ENCODE measurements at places on chromosomes 7 and 10.

DNA sequence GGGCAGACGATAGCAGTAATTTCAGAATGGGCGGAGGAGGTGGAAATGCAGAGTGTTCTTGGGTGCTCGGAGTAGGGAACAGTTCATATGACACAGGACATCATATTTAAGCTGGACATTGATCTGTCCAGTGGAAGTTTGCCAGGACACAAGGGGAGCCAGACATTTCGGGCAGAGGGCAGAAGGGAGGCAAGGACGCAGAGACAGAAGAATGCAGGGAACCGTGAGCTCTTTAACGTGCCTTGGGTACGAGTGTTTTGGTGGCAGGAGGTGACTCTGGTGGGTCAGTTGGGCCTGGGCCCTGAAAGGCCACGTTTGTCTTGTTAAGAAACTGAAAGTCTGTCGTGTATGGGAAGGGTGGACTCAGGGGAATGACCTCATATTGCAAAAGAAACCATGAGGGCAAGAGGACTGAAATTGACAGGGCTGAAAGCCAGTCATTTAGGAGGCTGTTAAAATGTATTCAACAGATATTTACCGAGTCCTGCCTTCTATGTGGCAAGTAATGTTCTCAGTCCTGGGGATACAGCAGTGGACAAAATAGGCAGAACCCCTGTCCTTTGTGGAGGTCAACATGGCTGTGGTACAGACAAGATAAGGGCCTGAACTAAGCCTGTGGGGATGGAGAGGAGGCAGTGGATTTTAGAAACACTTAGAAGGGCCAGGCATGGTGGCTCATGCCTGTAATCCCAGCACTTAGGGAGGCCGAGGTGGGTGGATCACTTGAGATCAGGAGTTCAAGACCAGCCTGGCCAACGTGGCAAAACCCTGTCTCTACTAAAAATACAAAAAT lies 2.2 kb downstream of the OPTN start:
- DNase-seq, result no peak

- no peak for DNase-seq
Observed at GRCh38 chr7:44962483-44963251, 16.1 kb downstream of the MYO1G start.

- DNase-seq, result no peak
Observed at GRCh38 chr10:3765146-3765545, 19.9 kb downstream of the KLF6 start.

GRCh38 chr10:86979977-86980448 lies 11.7 kb downstream of the ADIRF start:
- DNase-seq, result peak; percentile 64

DNA sequence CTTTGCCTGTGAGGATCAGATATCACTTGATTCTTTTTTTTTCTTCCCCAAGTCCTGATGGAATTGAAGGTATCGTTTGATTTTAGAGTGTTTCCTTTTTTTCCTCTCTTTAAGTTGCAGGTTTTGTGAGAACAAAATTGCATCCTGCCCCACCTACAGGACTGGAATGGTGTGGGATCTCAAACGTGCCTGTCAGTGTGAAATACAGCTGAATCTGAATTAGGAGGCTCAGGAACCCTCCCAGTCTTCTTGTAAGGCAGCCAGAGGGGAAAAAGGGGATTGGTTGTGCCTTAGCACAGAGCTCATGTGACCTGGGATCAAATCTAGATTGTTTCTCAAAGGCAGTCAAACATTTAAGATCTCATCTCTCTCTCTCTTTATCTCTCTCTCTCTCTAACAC lies 32.7 kb upstream of the KLHL7 start:
- no peak for DNase-seq

DNA sequence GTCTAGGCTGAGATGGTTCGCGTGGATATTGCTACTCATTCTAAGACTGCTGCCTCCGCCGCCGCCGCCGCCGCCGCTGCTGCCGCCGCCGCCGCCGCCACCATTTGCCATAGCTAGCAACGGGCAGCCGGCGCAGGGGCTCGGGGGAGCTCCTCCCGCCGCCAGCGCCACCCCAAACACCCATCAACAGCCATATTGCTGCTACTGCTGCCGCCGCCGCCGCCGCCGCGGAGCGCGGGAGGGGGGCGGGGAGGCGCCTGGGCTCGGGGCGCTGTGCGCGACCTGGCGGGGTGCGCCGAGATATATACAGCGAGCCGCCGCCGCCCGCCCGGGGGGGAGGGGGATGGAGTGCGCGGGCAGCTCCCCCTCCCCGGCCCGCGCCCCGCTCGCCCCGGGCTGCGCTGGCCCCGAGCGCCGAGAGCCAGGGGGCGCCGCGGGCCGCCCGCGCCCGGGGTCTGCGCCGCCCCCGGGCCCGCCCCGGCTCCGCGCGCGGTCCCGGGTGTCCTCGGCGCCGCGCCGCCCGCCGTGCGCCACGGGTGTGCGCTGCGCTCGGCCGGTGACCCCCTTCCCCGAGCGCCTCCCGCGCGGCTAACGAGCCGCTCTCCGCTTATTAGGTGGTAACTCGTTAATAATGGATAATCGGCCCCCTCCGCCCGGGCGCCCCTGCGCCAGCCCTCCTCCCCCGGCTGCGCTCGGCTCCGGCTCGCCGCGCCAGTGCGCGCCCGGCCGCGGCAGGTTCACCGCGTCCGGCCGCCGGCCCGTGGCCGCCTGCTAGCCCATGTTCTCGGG lies at the start of gene KCNMA1:
TSS of gene KCNMA1 (minus strand) at position 277 of the 789 bp plus-strand sequence.
- peak; percentile 83 for DNase-seq

GRCh38 chr7:40243076-40243475 lies 108.3 kb downstream of the SUGCT start:
- no peak for DNase-seq

DNA sequence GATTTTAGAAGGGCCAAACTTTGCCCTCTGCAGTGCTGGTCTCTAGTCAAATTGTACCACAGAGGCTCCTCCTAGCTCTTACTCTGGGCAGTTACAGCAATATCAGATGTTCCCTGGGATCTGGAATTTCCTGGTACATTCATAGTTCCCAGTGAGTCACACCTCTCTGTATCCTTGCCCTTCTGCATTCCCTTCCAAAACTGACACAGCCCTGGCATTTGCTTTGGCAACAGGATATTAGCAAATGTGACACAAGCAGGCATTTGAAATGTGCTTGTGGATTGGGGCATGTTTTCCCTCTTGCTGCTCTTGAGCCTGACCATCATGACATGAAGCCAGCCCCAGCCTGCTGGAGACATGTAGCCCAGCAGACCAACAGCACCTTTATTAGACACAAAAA lies 284.7 kb upstream of the AKR1E2 start:
- DNase-seq, result peak; percentile 98

DNA sequence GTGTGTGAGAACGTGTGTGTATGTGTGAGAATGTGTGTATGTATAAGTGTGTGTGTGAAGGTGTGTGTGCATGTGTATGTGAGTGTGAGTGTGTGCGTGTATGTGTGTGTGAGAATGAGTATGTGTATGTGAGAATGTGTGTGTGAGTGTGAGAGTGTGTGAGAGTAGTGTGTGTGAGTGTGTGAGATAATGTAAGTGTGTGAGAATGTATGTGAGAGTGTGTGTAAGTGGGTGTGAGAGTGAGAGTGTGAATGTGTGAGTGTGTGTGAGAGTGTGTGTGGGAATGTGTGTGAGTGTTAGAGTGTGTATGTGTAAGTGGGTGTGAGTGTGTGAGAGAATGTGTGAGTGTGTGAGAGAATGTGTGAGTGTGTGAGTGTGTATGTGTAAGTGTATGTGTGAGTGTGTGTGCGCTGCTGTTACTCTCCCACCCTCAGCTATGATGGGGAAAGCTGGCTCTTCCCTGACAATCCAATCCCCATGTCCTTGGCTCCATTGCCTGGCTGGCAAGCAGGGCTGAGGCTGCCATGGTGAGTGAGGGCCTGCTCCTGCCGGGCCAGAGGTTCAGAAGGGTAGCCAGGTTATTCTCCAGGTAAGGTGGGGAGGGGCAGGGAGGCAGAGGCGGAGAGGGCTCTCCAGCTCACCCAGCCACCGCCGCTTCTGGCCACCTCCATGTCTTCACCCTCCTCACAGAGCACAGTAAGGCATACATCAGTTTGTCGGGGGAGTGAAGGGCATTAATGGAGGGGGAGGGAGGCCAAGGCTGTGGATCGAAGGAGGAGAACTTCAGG lies 72.6 kb upstream of the PCBD1 start:
- DNase-seq, result no peak

GRCh38 chr10:129780198-129780597 lies 183.9 kb downstream of the EBF3 start:
- DNase-seq, result no peak

DNA sequence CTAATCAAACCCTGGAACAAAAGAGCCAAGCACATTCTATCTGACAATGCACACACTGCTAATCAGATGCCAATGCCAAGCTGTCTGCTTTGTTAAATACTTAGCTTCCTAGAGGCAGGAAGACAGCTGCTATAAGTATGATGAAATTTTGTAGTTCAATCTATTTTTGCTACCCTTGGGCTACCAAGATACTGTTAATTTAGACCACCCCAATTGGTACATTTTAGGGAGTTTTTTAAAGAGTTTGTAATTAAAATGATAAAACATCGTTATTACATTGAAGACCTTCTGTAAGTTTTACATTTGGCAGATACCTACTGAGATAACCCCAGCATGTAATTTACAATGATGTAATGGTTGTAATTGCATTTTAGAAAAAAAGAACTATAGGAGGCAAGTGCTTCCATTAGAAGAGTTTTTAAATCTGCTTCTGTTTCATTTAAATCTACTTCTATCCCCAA lies 268.5 kb downstream of the ADK start:
- DNase-seq, result no peak

DNA sequence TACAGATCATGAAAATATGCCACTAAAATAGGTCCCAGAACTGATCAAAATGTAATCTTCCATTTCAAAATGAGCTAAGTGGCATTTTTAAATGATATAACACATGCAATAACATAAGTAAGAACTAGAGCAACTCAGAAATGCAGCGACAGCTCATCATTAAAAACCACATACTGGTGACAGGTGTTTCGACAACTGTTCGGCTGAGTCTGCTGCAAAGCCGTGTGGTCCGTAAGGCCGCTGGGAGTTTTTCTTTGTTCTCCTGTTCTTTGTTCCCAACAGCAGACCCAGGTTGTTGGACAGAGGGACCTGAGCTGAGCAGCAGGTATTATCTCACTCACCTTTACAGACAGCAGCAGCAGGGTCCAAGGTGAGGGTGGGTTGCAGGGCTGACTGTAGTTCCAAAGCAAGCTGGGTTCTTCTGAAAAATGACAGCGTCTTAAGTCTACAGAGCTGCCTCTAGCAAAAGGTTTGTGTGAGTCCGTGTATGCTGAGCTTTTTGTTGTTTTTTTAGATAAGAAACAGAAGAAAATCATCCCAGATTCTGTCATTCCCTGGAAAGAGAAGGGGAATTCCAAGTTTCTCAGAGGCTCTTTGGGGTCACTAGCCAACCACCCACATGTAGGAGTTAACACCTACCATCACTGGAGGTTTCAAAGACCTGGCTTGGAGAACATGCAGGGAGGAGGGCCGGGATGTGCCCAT lies 45.4 kb upstream of the MACROH2A2 start:
- DNase-seq, result no peak

GRCh38 chr10:33519130-33519860 lies 184.8 kb upstream of the NRP1 start:
- no peak for DNase-seq

DNA sequence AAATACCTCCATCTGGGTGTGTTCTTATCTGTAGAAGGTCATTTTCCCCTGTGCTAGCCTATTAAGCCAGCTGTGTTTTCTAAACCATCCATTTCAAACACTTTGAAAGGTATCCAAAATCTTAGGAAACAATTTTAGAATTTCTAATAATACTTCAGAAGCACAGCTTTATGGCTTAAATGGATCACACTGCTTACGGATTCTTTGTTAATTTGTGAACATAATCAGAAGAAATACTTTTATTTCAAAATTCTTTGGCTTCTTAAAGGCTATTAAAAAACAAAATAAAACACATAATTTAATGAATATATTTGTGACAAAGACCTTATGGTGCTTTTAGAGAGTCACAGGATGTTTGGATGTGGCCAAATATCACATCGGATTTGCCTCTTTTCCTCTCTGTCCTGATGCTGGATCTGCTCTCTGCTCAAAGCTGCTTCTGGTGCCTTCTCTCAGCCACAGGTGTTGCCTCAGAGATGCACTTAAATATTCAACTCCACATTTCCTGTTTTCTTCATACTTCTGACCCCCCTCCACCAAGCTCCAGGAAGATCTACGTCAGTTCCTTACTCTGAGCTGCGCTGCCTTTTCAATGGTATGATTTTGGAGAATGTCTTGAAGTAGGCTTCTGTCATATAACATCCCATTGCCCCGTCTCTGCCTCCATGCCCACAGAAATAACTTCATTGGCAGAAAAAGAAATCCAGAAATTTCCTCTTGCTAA lies 230.6 kb downstream of the MLLT10 start:
- DNase-seq, result no peak

DNA sequence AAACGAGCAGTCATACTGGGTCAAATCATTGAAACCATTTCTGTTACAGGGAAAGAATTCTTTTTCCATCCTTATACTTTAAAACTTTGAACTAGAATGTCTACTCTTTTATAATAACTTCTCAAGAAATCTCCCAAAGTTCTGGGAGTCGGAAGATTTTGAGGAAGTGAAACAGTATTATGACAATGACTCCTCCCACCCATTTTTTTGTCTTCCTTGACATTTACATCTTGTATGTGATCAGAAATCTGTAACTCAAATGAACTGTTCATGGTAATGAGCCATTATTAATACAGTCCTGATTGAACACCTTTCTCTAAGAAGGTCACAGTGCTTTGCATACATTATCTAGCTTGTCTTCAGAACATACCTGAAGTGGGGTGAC lies 227.4 kb downstream of the CELF2 start:
- no peak for DNase-seq

- no peak for DNase-seq
Observed at GRCh38 chr7:8444468-8444769, 11.0 kb downstream of the NXPH1 start.

GRCh38 chr7:125241548-125241947 lies 311.9 kb upstream of the POT1 start:
- no peak for DNase-seq

- DNase-seq, result no peak
Observed at GRCh38 chr7:2666588-2667250, 21.3 kb upstream of the AMZ1 start.

DNA sequence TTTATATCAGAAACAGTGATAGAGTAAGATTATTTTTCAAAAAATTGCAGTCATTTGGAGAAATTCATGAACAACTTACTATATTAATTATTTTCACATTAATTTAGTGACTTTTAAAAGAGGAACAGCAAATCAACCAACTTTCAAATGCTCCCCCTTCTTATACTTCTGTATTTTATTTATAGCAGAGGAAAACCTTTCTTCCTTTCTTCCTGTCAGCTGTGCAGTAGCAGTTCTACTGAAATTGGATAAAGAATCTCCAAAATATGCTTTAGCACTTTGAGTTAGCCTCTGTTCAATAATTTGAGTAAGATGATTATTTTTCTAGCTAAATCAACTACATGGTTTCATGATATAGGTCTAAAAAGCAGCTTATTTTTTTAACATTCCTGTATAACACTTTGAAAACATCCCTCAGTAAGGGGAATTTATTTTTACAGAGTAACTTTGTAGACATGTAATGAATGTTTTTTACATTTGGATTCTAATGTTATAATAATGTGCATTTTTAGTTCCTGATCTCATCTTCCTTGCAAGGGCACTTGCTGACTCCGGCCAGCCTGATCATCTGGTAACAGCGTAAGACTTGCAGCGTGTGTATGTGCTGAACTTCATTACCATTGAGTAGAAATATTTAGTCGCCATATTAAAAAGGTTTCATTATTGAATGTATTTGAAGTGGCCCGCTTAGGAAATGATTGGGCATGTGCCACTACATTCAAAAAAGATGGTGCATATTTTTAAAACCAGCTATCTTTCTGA lies 158.3 kb upstream of the HDAC9 start:
- DNase-seq, result no peak

- DNase-seq, result no peak
Observed at GRCh38 chr10:72832701-72833100, 60.8 kb upstream of the OIT3 start.

GRCh38 chr10:126437635-126438406 lies 49.5 kb upstream of the ADAM12 start:
- no peak for DNase-seq

All from foreskin fibroblast (primary cell).